ENCODE measurements at places on chromosomes 5 and 9. TPM values are rescaled to one million over a fixed set of nuclear protein-coding genes. Genes with fewer than 3 reads are reported as not detected.

DNA sequence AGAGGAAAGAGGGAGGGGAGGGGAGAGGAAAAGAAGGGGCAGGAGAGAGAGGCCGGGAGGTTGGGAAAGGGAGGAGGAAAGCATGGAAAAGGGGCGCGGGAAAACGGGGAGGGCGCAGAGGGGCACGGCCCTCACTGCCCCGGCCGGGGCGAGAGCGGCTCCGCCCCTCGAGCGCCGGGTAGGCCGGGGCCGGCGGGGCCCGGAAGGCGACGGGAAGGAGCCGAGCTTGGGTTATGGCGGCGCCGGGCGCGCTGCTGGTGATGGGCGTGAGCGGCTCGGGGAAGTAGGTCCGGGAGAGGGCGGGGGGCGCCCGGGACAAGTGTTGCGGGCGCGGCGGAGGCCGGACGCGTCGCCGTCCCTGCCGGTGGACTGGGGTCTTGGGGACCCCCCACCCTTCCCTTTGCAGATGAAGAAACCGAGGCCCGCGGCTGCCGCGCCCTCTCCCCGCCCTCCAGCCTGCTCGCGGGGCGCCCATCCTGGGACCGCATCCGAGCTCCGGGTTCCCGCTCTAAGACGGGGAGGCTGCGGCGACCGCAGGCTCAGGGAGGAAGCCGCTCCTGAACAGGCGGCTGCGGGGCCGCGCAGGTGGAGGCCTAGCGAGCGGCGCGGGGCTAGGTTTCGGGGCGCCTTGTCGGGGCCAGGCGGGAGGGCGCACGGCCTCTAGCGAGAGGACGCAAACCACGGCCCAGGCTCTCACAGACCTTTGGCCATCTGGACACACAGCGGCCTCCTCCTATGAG, at the start of gene IDNK:
IDNK (plus strand) TSS at position 205 of the 740 bp plus-strand sequence; CDS start at position 234, 29 bp downstream.
- peak within 1 kb of the TSS; percentile 96 for H3K27ac ChIP-seq
- H3K27me3 ChIP-seq, result no peaks in the 10 kb centered on the region
- H3K4me3 ChIP-seq, result peak within 1 kb of the TSS; percentile 85
- H3K36me3 ChIP-seq, result peaks cover 16% of the 10 kb centered on the region
- H3K4me1 ChIP-seq, result peaks cover 16% of the 10 kb centered on the region

DNA sequence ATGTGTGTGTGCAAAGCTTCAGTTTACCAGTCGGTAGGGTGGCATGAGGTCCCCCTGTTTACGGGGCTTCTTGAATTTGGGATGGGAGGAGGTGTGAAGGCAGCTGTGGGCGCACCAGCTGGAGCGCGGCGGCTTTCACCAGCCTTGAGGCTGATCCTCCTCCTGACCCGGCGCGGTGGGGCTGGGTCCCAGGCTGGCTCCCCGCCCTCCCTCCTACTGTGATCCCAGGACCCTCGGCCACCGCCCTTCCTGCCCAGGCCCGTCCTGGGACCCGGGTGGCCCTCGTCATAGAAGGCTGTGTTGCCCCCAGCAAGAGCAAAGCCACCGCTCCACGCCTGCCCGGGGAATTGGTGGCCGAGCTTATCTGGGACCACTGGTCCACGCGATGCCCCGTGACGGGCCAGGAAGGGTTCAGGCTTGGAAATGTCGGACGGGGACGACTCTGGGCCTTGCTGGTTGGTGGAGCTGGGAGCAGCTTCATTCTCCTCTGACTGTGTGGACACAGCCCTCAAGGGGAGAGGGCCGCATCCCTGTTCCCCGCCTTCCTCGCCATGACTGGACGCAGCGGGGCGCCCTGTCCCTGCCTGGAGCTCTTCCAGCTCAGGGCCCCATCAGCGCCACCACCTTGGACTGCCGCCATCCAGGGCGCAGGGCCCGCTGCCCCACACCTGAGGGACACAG, 271.1 kb upstream of the IRX1 start:
- H3K27me3 ChIP-seq, result no peaks in the 10 kb centered on the region
- H3K4me1 ChIP-seq, result no peaks in the 10 kb centered on the region
- H3K36me3 ChIP-seq, result no peaks in the 10 kb centered on the region

The PDE6A gene
- not detected for polyA plus RNA-seq

The SGCD gene
- polyA plus RNA-seq, result 0.26 TPM

DNA sequence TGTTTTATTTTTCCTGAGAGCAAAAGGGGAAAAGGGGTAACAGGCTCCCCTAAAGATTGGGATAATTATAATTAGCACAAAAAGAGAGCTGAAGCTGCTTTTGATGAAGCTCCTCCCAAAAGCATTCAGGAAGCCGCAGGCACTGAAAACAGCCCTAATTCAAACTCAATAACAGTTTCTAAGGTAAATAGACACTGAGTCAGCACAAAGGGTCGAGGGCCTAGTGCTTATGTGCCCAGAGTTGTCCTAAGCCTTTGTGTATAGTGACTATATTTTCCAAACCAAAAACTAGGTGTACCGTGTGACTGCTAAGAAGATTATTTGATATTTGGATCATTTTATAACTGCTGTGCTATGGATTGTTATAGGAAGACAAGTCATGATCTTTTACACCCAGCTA, 67.7 kb downstream of the HMHB1 start:
- H3K4me1 ChIP-seq, result no peaks in the 10 kb centered on the region
- H3K27ac ChIP-seq, result no peak overlapping the region
- DNase-seq, result no peak
- H3K4me3 ChIP-seq, result no peak overlapping the region
- no peaks in the 10 kb centered on the region for H3K36me3 ChIP-seq

The SYK gene
- 48.0 TPM for polyA plus RNA-seq

The IRX1 gene
- polyA plus RNA-seq, result not detected

The PLPPR1 gene
- not detected for polyA plus RNA-seq

- no peaks in the 10 kb centered on the region for H3K27me3 ChIP-seq
- peaks cover 58% of the 10 kb centered on the region for H3K4me1 ChIP-seq
- H3K4me3 ChIP-seq, result no peak overlapping the region
- peak; percentile 86 for DNase-seq
- no peaks in the 10 kb centered on the region for H3K36me3 ChIP-seq
These were observed 2.4 kb upstream of the FAM78A start for GRCh38 chr9:131278702-131279111.

The F2RL1 gene
- polyA plus RNA-seq, result 0.70 TPM

DNA sequence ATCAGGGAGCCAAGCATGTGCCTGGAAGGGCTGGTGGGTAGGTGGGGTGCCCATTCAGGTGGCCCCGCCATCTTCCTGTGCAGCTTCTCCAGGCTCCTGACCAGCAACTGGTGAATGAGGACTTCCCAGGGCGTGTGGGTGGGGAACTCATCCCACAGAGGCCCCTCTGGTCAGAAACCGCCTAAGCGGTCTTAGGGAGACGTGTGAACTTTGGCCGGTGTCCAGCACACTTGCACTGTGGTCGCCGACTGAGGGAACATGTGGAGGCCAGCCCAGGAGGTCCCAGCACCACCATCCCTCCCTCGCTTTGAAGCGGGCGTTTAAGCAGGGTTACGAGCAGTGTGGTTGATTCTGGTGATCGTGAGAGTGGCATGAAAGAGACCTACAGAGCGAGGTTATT, 77.8 kb downstream of the MVB12B start:
- no peak overlapping the region for H3K27ac ChIP-seq
- no peaks in the 10 kb centered on the region for H3K36me3 ChIP-seq
- no peak for DNase-seq
- no peak overlapping the region for H3K4me3 ChIP-seq
- H3K27me3 ChIP-seq, result no peaks in the 10 kb centered on the region
- H3K4me1 ChIP-seq, result no peaks in the 10 kb centered on the region

DNA sequence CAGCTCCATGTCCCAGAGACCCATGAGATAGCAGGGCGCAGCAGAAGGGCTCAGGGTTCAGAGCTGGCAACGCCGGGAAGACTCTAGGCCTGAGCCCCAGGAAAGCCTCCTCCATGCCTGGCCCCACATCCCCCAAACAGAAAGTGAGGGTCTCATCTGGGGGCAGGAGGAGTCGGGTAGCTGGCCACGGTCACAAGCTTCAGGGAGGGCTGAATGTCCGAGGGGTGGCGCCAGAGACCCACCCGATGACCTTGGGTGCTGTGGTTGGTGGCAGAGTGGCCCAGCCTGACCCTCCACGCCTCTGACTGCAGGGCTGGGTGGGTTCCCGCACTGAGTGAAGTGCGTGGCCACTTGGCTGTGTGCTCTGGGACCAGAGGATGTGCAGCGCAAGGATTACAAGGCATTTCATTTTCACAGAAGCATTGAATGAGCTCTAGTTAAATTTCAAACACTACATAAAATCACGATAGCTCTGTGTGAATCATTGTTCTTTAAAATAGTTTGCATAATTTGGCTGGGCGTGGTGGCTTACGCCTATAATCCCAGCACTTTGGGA, 3.0 kb downstream of the C8G start:
- H3K27me3 ChIP-seq, result no peaks in the 10 kb centered on the region
- peak; percentile 85 for DNase-seq
- H3K4me3 ChIP-seq, result no peak overlapping the region
- peak overlapping the region; percentile 39 for H3K27ac ChIP-seq
- H3K4me1 ChIP-seq, result peaks cover 92% of the 10 kb centered on the region

GRCh38 chr9:116656501-116656971, 30.6 kb upstream of the TRIM32 start:
- H3K27me3 ChIP-seq, result no peaks in the 10 kb centered on the region
- no peak overlapping the region for H3K4me3 ChIP-seq
- no peaks in the 10 kb centered on the region for H3K36me3 ChIP-seq
- no peaks in the 10 kb centered on the region for H3K4me1 ChIP-seq
- DNase-seq, result no peak

Measured in spleen (tissue), 13 donors.